Activated B cell treated with CpG ODN at 0.5 μM for 24 hours (primary cell): ENCODE measurements at places on chromosomes 5 and 9. TPM values are rescaled to one million over a fixed set of nuclear protein-coding genes. Genes with fewer than 3 reads are reported as not detected.

The CCL28 gene
- 10.7 and 11.6 TPM in 2 replicates for total RNA-seq

The PROB1 gene
- 3.5 and 3.6 TPM in 2 replicates for total RNA-seq

GRCh38 chr5:17663182-17663581 lies 28.9 kb downstream of the TAF11L14 start:
- DNase-seq: no peak

DNA sequence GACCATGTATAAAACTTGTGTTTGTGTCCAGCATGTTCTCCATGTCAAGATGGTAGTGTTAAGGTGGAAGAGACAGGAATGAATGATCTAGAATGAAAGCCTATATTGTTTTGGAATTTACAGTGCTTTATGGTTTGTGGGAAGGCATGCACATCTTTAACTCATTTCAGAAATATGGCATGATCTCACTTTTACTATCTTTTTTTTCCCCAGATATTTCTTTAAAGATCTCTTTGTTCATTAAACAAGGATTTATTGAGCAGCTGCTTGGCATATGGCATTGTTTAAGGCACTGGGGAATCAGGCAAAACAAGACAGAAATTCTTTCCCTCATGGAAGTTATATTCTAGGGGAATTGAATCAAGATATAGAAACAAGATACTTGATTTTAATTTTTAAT lies 51.7 kb downstream of the SLC12A2 start:
- DNase-seq: no peak
